ENCODE measurements at places on chromosomes 2 and 18.

DNA sequence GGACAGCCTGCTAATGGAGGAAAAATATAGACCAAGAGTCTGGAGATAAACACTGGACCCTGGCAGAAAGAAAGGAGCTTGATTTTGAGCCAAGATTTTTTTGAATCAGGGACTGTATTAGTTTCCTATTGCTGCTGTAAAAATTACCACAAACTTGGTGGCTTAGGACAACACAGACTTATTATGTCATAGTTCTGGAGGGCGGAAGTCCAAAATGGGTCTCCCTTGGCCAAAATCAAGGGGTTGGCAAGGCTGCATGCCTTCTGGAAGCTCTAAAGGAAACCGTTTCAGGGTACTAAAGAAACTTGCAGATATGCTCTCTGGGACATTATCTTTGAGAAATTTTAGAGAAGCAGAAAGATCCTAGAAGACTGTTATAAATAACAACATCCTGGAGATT lies 140.1 kb downstream of the BABAM2 start:
- no peak for DNase-seq

GRCh38 chr2:56681659-56682396 lies 498.0 kb downstream of the CCDC85A start:
- DNase-seq: no peak

DNA sequence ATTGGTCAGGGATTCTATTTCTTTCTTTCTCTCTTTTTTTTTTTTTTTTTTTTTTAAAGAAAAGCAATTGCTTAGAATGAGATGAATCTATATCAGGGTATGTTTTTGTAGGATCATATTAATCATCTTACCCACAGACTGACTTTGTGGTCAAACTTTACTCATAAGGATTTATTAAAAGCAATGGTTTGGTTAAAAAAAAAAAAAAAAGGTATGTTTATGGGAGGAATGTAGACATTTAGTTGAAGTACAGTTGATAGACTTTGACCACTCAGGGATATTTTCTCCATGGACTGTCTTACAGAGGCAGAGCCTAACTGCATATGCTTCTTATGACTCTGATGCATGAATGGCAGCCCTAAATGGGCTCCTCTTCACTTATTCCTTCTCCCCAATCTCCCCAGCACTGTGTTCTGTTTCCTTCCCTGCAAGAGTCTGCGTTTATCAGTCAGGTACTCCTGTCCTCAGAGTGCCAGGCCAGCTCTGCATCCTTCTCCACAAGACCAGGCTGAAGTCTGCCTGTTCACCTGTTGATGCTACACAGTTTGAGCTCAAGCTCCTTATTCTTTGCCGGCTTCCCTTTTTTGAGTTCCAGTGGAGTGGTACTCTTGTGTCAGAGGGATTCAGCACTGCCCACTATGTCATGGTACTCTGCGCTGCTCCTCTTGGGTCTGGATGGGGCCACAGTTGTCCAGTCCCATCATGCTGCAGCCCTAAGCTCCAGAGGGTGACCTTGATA lies 24.3 kb downstream of the CRIM1 start:
- no peak for DNase-seq

DNA sequence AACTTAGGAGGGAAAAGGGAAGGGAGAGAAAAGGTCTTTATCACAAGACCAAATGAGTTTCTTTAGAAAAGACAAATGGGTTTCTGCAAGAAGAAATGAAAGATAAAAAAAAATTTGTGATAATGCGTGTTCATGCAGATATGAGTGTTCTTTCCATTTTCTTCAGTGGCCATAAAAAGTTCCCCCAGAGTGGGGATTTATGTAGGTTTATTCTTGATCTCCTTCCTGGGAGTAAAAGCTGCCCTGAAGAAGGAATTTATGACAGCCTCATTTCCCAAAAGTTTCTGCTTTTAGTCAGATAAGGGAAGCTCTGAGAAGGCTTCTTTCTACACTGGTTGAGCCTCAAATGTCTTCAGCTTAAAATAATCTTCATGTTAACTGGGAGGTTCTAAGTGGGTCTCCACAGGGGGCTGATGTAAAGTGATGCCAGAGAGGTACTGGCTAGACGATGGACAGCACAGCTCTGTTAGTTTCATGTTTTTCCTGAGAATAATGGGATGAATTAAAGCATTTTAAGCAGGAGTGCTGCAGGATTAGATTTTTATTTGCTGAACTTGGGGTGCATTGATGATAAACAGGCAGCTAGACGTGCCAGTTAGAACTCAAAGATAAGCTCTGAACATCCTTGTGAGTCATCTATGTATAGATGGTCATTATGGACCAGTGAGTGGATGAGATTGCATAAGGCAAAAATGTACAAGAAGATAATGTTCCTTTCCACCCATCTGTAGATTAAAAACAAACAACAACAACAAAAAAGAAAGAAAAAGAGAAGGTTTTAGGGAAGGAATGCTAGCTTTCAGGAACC lies 99.4 kb upstream of the MSH2 start:
- DNase-seq: no peak

DNA sequence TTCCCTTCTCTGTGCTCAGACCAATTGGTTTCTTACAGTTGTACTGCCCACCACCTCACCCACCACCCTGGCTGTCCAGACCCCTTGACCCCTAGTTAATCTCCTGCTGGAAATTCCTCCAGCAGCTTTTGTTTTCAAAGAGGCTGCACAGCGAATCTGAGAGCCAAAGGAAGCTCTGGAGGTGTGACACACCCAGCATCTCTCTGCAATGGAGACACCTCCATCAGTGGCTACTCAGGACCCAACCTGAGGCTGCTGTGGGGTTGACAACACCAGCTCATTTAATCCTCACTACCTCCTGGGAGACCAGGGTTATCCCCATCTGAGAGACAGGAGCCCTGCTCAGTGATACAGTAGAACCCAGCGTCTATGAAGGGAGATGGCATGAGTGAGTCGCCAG lies 86.4 kb downstream of the BIN1 start:
- DNase-seq: no peak

DNA sequence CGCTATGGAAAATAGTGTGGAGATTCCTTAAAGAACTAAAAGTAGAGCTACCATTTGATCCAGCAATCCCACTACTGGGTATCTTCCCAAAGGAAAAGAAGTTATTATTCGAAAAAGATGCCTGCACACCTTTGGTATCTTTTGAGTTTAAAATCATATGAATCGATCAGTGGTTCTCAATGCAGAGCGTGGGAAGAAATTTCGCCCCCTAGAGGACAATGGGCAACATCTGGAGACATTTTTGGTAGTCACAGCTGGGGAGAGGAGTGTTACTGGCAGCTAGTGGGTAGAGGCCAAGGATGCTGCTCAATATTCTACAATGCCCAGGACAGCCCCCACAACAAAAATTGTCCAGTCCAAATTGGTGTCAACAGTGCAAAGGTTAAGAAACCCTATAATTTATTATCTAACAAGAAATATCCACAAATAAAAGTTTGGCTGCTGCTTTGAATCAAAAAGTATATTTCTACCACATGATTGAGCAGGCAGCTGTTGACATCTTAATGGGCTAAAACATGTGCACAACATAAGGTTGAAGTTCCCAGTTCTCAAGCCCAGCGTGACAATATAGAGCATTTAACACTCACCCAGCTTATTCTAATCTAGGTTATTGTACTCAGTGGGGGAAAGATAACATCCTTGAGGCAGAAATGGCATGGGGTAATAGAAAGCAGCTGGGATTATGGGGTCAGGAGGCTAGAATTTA lies 425.7 kb downstream of the LRATD1 start:
- DNase-seq: no peak

GRCh38 chr2:216539791-216540241 lies 41.2 kb downstream of the RPL37A start:
- DNase-seq: no peak

GRCh38 chr18:70377317-70377799 lies 88.5 kb downstream of the SOCS6 start:
- no peak for DNase-seq

DNA sequence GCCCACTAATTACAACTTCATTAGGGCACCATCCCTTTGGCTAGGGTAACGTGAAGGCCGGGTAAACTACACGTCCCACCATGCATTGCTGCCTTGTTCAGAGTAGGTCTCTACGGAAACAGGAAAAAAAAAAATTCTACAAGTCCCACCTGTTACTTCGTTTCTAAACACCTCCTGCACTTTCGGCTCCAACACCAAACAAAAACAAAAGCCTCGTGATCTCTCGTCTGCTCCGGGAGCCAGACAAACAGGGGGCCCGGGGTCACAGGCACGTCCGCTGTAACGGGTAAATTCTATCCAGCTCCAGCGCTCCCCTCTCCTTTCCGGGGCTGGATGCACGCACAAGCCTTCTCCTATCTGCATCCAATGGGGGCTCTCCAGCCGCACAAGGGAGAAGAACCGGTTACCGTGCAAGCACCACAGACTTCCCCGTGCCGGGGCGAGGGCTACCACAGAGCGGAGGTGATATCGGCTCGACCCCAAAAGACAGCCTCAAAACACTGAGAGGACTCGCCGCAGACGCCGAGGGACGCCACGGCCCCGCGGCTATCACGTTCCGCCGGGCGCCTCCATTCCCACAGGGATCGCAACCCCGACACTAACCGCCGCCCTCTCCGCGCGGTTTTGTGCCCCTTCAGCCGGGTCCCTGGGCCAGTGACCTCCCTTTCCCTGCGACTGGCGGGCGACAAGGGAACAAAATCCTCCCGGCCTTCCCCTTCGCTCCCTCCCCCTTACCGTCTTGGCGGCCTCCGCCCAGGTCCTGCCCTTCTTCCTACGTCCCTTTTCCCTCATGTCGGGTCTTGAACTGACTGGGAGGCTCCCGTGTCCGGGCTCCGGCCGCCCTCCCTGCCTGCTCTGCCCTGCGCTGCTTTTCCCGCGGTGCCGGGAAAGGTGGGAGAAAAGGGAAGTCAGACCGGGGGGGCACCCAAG lies 591 bp downstream of the ASXL2 start:
- DNase-seq: peak; percentile 79

DNA sequence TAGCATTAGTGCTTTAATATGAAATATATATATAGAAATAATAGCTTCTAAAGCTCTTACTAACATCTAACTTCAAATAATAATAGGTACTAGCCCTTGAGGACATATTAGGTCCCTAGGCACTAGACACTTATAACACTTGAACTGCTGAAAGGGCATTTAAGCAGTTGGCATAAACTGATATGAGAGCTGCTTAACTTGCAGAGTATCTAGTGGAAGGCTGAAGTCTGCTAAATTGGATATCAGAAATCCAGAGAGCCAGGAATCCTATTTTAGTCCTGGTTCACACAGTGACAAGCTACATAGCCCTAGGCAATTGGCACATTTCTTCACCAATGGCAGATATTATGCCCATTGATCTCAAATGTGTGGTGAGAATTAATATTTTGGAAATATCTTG lies 326.9 kb upstream of the UBE2E3 start:
- DNase-seq: no peak

DNA sequence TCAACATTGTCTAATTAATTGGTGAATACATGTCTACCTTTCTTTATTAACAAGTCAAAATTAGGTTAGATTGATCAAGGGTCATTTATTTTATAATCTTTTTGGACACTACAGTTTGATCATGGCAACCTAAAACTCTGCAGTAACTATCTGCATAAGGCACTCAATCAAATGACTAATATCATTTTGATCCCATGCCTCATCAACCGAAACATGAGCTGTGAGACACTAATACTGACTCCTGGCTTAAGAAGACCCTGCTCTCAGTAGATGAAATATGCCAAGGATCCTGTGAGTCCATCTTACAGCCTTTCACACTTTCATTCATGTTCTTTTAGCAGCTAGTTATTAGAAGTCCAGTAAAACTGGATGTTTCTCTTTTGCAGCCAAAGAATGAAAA lies 169.4 kb upstream of the CAVIN2 start:
- no peak for DNase-seq

DNA sequence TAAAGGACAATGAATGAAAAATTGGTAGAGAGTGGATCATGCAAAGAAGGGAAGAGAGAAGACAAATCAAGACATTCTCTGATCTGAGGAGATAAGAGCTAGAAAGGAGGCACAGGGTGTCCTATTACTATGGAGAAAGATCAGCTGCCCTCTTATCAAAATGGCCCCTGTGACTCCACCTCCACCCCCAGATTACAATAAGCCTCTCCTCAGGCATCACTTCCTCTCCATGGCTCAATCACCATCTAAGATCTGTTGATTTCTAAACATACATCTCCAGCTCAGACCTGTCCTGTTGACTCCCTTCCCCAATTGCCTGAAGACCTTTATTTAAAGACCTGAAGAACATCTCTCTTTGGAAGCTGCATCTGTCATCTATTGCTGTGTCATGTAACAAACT lies 43.2 kb downstream of the SP100 start:
- no peak for DNase-seq

DNA sequence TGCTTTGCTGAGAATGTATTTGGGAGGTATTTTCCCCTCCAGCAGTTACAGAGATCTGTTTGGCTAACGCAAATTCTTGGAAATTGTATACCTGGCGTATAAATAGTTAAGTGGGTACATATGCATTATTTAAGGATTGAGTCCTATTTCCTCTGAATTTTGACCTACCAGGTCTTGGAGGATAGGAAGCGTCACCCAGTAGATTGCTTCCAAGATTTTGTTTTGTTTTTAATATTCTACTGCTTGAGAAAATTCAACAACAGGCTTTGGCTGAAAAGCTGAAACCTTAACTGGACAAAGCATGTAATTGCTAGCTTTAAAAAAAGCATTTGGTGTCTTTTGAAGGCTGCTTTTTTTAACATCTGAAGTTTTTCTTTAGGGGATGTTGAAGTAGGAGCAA lies 150.1 kb downstream of the WDSUB1 start:
- no peak for DNase-seq

DNA sequence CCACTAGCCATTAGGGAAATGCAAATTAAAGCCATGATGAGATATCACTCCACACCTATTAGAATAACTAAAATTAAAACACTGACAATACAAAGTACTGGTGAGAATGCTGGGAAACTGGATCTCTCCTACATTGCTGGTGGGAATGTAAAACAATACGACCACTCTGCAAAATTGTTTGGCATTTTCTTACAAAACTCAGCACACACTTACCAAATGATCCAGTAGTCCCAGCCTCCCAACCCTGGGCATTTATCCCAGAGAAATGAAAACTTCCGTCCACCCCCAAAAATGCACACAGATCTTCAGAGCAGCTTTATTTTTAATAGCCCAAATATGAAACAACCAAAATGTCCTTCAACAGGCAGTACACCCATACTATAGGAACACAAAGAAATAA lies 8.9 kb upstream of the TMSB10 start:
- DNase-seq: no peak

GRCh38 chr2:217277646-217278398 lies 418.0 kb upstream of the TNP1 start:
- no peak for DNase-seq

DNA sequence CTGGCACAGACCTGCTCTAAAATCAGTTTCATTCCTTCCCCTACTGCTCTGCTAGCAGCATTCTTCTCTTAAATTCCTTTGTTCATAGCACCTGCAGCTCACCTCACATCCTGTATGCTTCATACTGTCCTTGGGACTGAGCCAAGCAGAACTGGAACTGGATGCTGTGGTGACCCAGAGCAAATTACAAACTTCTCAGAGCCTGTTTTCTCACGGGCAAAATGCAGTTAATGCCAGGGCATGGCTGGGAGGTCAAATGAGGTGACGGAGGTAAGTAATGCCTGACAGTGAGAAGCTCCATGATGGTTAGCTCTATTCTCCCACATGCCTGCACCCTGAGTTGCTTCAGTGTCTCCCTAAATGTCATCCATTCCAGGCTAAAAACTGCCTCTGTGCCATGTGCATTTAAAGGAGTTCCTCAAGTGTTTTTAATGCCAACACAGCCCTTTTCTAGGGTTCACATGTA lies 29.7 kb downstream of the C2orf42 start:
- no peak for DNase-seq
